Activated T-helper 2 cell treated with anti-CD3 and anti-CD28 coated beads, Interferon-gamma antibody, Interleukin-2, Interleukin-4, amounts not matched to agents 10 μg/mL and 5 μg/mL and 100 μg/mL, durations not matched to agents 14 hours and 24 hours and 36 hours (primary cell): ENCODE measurements at places on chromosomes 4 and X.

- no peaks in the 10 kb centered on the region for H3K27me3 ChIP-seq
- H3K36me3 ChIP-seq: peaks cover 10% of the 10 kb centered on the region
- peak overlapping the region; percentile 39 for H3K4me3 ChIP-seq
- no peak for DNase-seq
- H3K4me1 ChIP-seq: peaks cover 51% of the 10 kb centered on the region
- H3K27ac ChIP-seq: no peak overlapping the region
Measured at GRCh38 chrX:13691841-13692371, 3.0 kb downstream of the RAB9A start.

DNA sequence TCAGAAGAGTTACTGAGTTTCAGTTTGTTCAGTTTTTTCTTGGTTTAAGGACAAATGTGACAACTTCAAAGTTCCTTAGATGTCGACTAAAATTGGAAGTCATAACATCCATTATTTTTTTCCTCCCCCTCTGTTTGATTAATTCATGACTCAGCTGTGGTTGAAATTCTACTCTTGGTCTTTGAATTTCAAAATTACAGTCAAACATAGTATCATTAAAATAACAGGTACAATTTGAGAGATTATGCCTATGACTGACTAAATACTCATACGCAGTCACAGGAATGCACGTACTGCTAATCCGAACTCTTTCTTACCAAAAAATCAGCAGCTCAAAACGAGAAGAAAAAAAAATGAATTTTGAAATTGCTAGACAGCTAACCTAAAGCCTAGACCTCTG, 1434.8 kb downstream of the RAPGEF2 start:
- no peak for DNase-seq
- H3K4me1 ChIP-seq: no peaks in the 10 kb centered on the region
- H3K4me3 ChIP-seq: no peak overlapping the region
- no peak overlapping the region for H3K27ac ChIP-seq
- no peaks in the 10 kb centered on the region for H3K27me3 ChIP-seq
- H3K36me3 ChIP-seq: no peaks in the 10 kb centered on the region

- no peak overlapping the region for H3K4me3 ChIP-seq
- peaks cover 5% of the 10 kb centered on the region for H3K4me1 ChIP-seq
- H3K27ac ChIP-seq: no peak overlapping the region
- DNase-seq: no peak
- peaks cover 22% of the 10 kb centered on the region for H3K36me3 ChIP-seq
Measured at GRCh38 chr4:83132065-83132464, 17.5 kb upstream of the PLAC8 start.

- H3K27ac ChIP-seq: no peak overlapping the region
- peaks cover 6% of the 10 kb centered on the region for H3K36me3 ChIP-seq
Measured at GRCh38 chr4:121248747-121249146, 84.6 kb upstream of the TNIP3 start.

GRCh38 chr4:113677325-113677724, 84.2 kb downstream of the CAMK2D start:
- H3K36me3 ChIP-seq: peaks cover 72% of the 10 kb centered on the region
- no peaks in the 10 kb centered on the region for H3K27me3 ChIP-seq
- DNase-seq: no peak
- H3K27ac ChIP-seq: no peak overlapping the region
- peaks cover 54% of the 10 kb centered on the region for H3K4me1 ChIP-seq

- H3K27me3 ChIP-seq: no peaks in the 10 kb centered on the region
- peaks cover 6% of the 10 kb centered on the region for H3K36me3 ChIP-seq
- peak; percentile 43 for DNase-seq
- H3K27ac ChIP-seq: peak overlapping the region; percentile 80
Measured at GRCh38 chr4:2172161-2172560, 69.8 kb downstream of the HAUS3 start.

DNA sequence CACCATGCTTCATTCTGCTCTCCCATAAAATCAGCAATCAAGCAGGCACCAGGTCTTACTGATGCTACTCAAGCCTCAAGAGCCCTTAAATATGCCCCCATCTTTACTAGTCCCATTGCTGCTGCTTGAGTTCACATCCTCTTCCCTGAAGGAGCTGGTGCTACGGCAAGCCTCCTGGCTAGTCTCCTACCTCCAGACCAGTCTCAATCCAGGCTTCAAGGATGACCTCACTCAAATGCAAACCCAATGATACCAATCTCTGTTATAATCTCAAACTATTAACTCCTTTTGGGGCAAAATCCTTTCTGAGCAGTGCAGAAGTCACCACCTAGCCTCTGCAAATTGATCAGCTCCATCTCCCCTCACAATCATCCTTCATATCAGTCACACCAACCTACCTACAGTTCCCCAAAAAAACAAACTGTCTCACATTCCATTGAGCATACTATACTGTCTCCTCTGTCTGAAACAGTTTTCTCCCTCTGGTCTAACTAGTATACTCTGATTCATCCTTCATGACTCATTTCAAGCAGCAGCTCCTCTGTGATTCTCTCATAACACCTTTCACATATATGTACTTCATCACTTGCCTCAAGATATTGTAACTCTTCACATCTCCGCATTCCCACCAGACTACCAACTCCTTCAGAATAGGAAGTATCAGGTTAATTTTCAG, 30.0 kb downstream of the PAPSS1 start:
- peaks cover 21% of the 10 kb centered on the region for H3K36me3 ChIP-seq
- DNase-seq: no peak
- no peak overlapping the region for H3K27ac ChIP-seq
- H3K27me3 ChIP-seq: no peaks in the 10 kb centered on the region
- H3K4me3 ChIP-seq: no peak overlapping the region

GRCh38 chr4:15352524-15352923, 75.3 kb upstream of the C1QTNF7 start:
- no peaks in the 10 kb centered on the region for H3K36me3 ChIP-seq
- no peak overlapping the region for H3K4me3 ChIP-seq
- no peak overlapping the region for H3K27ac ChIP-seq
- peaks cover 13% of the 10 kb centered on the region for H3K27me3 ChIP-seq
- no peak for DNase-seq

GRCh38 chr4:75989846-75990528, 758 bp downstream of the SDAD1 start:
- peak overlapping the region; percentile 62 for H3K27ac ChIP-seq
- H3K4me3 ChIP-seq: peak overlapping the region; percentile 87
- no peaks in the 10 kb centered on the region for H3K27me3 ChIP-seq
- H3K4me1 ChIP-seq: peaks cover 25% of the 10 kb centered on the region
- peaks cover 20% of the 10 kb centered on the region for H3K36me3 ChIP-seq

DNA sequence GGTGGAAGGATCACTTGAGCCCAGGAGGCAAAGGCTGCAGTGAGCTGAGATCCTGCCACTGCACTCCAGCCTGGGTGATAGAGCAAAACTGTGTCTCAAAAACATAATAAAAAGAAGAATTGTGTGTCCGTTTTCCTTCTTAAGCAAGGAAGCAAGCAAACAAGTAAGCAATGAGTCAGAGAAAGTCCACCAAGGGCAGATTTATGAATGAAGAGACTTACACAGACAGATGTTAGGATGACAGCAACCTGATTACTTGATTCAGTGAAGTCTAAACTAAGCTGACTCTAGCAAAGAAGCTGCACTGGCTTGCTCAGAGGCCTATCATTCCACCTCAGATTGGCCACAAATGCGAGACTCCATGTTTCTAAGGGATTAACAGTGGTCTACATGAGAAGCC, 34.1 kb upstream of the SCML1 start:
- H3K36me3 ChIP-seq: no peaks in the 10 kb centered on the region
- H3K27me3 ChIP-seq: no peaks in the 10 kb centered on the region
- no peak overlapping the region for H3K27ac ChIP-seq
- H3K4me3 ChIP-seq: no peak overlapping the region

DNA sequence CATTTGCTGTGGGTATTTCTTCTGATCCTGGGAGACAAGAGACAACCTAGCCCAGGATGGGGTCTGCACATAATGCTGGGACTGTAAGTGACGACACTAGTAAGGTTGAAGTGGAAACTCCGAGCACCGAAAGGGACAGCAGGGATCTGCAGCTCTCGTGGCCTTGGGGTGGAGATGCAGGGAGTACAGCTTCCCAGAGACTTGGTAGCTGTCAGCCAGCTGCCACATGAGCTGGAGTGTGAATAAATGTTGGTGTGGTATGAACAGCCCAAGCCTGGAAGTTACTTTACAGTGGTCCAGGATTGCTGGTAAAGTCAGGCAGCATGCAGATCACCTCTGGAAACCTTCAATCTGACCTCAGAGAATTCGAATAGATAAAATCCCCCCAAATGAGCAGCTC, 97.6 kb downstream of the FAM193A start:
- no peaks in the 10 kb centered on the region for H3K27me3 ChIP-seq
- no peak overlapping the region for H3K27ac ChIP-seq
- H3K4me3 ChIP-seq: no peak overlapping the region
- DNase-seq: no peak
- H3K36me3 ChIP-seq: peaks cover 52% of the 10 kb centered on the region

DNA sequence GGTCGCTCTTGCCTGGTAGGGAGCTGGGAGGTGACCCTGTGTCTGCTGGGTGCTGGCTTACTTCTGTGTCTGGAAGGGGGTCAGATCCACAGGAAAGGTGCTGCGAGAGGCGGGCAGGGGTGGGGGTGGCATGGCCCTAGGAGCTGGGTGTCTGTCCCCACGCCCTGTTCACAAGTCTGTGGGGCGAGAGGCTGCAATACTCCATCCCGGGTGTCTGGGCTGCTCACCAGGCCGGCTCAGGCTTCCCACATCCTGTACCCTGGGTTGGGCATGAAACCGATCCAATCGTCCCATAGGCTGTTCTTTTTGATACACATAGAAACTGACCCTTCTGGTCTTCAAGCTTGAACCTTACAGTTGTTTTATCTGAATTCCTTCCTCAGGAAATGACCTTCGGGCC, 993 bp upstream of the CTAG2 start:
- H3K27ac ChIP-seq: no peak overlapping the region
- H3K36me3 ChIP-seq: no peaks in the 10 kb centered on the region
- H3K4me1 ChIP-seq: no peaks in the 10 kb centered on the region
- no peak for DNase-seq

DNA sequence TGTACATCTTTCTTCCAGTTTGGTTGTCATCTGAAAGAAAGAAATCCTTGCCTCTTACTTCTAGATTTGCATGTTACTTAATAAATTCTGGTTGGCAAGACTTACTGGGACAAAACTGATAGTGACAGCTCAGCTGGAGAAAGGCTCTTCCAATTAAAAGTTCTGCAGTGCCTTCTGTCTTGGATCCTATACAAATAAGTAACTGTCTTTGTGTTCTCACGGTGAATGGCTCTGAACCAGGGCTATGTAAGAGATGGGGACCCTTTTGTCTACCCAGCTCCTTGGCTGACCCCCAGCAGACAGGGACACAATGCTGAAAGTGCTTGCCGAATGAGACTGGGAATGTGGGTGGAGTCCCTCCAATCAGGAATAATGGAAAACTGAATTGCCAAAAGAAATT, 89.5 kb downstream of the AASDH start:
- no peak overlapping the region for H3K4me3 ChIP-seq
- DNase-seq: no peak
- no peak overlapping the region for H3K27ac ChIP-seq

- no peak for DNase-seq
- no peak overlapping the region for H3K4me3 ChIP-seq
- no peaks in the 10 kb centered on the region for H3K27me3 ChIP-seq
Measured at GRCh38 chr4:62285026-62285425, 1084.9 kb downstream of the ADGRL3 start.

GRCh38 chrX:122134291-122134690, 1049.8 kb upstream of the GRIA3 start:
- H3K27ac ChIP-seq: no peak overlapping the region
- H3K4me1 ChIP-seq: no peaks in the 10 kb centered on the region
- no peak overlapping the region for H3K4me3 ChIP-seq
- no peak for DNase-seq
- H3K36me3 ChIP-seq: no peaks in the 10 kb centered on the region
- H3K27me3 ChIP-seq: no peaks in the 10 kb centered on the region

DNA sequence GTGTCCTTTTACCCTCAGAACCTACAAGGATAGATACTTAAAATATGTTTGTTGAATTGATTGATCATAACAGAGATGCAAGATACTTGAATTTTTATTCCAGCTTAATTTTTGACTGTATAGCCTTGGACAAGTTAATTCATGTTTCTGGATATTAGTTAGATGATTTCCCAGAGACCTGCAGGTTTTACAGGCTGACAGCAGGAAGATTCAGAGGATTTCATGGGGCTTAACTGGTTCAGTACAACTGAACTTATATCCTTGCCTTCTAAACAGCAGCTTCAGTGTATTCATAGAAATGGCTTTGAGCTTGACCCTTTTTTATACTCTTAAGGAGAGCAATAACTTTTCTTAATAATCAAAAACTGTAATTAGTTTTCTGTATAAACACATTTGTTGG, 62.2 kb upstream of the IL13RA1 start:
- peaks cover 2% of the 10 kb centered on the region for H3K4me1 ChIP-seq
- peaks cover 46% of the 10 kb centered on the region for H3K36me3 ChIP-seq
- no peaks in the 10 kb centered on the region for H3K27me3 ChIP-seq
- no peak overlapping the region for H3K27ac ChIP-seq

DNA sequence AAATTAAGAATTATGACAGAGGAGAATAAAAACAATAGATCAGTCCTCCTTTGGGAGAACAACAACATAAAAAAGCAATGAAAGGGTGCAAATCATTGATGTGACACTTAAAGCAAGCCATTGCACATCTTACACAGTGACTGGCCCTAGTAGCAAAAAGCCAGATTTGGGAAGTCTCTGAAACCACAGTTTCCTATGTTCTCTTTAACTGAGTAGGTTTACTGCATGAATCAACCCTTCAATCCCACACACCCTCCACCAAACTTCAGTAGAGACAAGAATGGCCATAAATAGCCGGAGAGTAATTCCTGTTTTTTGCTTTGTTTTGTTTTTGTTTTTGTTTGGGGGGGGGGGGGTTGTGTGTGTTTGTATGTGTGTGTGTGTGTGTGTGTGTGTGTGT, 180.8 kb downstream of the VEGFC start:
- H3K27me3 ChIP-seq: no peaks in the 10 kb centered on the region
- no peak overlapping the region for H3K4me3 ChIP-seq
- H3K36me3 ChIP-seq: no peaks in the 10 kb centered on the region
- H3K4me1 ChIP-seq: no peaks in the 10 kb centered on the region
- no peak for DNase-seq

DNA sequence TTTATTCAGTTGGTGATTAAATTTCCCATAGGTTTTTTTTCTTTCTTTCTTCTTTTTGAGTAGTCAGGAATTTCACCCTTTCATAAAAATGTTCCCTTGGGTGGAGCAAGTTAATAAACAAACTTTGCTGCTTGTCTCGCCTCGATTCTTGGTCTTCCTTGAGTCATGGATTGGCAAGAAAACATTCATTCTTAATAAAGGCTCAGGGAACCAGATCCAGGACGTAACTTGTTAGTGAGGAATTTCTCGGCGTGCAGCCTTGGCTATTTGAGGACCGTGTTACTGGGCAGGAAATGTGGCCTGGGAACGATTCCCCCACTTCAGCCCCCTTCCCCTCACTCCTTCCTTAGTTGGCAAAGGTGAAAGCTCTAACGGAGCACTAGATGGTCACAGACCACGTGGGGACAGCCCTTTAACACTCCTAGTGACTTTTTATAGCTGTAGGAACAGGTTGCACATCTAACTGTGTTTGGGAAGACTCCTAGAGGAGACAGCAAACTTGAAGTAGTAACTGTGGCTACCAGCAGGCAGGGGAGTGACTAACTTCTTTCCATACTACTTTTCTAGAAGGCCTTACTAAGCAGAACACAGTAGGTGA, 106.8 kb downstream of the UCHL1 start:
- no peaks in the 10 kb centered on the region for H3K36me3 ChIP-seq
- H3K27me3 ChIP-seq: peaks cover 44% of the 10 kb centered on the region
- no peak overlapping the region for H3K27ac ChIP-seq
- H3K4me3 ChIP-seq: no peak overlapping the region
- DNase-seq: no peak
